ENCODE measurements at places on chromosomes 3 and 15.

DNA sequence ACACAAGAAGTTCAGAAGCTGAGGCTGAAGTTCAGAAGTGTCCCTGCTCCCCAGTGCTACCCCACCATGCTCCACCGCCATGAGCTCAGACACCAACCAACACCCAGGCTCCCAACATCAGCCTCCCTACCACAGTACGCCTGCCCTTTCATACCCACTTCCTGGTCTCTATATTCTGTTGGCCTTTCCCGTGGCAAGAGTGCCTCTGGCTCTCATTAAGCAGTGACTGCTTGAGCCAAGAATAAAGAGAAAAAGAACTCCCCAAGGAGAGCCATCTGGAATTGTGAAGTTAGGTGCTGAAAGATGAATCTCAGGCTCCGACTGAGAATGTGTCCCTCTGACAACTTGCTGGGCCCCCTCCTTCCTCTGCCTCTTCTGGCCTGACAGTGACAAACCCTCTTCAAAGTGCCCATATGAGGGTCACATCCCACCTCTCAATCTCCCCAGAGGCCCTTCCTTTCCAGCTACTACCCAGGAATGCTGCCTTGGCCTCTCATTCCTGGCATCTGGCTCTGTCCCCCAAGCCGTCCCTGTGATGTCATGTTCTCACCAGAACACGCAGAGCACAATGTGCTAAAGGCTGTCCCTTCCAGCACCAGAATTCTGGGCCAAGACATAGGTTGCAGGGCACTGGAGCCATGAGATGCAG lies 306.8 kb downstream of the NTRK3 start:
- peak; percentile 55 for DNase-seq

DNA sequence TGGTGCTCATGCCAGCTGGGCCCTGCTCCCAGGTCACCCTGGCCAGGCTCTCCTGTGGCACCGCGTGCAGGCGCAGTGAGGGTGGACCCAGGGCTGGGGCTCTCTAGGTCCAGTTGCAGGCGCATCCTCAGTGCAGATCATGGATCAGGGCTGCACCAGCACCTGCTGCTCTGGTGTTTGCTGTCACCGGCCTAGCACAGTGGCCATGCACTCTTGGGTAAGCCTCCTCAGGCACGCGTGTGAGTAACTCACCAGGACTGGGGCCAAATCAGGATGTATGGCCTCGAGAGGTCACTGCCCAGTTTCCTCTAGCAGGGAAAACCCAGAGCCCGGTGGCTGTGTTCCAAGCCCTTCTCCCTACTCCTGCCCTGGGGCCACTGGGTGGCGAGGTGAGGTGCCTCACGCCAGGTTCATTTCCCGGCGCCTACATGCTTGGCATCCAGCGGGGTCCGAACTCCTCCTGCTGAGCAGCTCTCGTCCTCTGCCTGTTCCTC lies 45.5 kb upstream of the SLC41A3 start:
- no peak for DNase-seq

DNA sequence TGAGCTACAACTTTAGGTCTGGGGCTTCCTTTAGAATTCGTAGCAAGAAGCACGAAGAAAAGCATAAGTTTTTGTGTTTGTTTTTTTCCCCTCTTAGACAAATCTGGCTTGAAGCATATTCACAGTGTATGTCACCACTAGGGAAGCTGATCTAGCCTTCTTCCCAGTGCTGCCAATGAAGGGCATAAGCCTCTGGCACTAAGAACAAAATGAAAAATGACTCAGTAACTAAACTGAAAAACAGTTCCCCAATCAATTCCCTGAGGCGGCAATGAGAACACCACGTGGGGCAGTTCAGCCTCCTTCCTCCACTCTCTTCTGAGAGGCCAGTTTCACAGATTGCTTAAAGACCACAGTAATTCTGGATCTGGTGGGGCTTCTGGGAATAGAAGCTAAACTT lies 338.1 kb downstream of the GAP43 start:
- no peak for DNase-seq

GRCh38 chr3:14392231-14392630 lies 10.2 kb upstream of the SLC6A6 start:
- no peak for DNase-seq

DNA sequence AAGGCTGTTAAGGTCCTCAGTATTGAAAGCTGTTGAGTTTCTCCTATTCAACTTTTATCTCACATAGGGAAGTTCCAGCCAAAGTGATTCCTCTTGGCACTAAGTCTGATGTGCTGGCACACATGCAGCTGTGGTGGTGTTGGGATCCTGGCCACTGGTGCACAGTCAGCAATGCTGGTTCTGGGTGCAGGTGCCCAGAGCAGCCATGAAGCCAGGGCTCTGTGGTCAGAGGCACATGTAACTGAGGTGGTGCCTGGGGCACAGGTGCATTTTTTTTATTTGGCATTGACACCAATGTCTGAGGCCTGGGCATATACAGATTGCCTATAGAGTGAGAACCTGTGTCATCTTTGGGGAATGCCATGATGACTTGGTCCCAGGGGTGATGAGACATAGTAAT lies 271.4 kb downstream of the POLQ start:
- DNase-seq, result no peak

DNA sequence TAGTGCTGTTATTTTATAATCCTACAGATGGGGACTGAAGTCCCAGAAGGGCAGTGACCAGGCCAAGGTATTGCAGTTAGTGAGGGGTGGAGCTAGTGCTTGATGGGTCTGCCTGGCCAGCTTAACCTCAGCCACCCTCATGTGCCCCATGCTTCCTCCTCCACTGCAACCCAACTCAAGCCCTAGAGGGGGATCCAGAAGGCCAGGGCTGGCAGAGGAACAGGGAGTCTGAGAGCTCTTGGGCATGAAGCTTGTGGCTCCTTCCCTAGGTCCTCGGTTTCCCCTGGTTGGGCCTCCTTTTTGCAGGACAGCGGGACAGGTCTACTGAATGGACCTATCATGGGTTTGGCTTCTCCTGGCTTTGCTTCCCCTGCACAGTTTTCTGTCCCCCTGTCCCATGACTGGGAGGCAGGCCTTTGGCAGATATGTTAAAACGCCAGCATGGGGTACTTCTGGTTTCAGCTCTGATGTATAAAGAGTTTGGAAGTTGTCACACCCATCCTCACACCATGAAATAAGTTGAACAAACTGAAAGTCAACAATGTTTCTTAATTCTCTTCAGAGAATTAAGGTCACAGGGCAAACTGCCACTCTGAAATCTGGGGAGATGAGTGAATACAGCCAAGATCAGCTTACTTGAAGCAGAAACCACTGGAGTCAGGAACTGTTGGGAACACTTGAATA lies 103.3 kb downstream of the SMAD6 start:
- DNase-seq, result no peak

DNA sequence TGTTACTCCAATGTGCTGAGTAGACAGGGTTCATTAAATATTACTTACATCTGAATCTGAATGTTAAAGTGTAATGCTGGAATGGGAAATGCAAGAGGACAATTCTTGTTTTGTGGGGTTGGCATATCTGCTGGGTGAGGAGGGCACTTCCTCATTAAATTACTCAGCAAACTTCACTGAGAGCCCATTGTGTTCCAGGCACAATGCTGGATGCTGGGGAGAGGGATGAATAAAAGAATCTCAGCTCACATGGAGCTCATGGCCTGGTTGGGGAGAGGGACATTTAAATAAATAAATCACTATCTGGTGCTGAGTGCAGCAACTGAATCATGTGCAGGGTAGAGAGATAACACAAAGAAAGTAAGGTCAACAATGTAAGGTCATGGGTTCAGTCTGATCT lies 199.2 kb upstream of the CFAP20DC start:
- DNase-seq, result no peak

GRCh38 chr3:173690542-173691180 lies 293.1 kb downstream of the NLGN1 start:
- DNase-seq, result peak; percentile 9

GRCh38 chr3:188209740-188210139 lies 55.8 kb downstream of the LPP start:
- DNase-seq, result no peak

GRCh38 chr15:39300451-39301153 lies 280.3 kb upstream of the THBS1 start:
- no peak for DNase-seq

- DNase-seq, result no peak
Measured at GRCh38 chr3:44890258-44890657, 15.8 kb downstream of the TGM4 start.

DNA sequence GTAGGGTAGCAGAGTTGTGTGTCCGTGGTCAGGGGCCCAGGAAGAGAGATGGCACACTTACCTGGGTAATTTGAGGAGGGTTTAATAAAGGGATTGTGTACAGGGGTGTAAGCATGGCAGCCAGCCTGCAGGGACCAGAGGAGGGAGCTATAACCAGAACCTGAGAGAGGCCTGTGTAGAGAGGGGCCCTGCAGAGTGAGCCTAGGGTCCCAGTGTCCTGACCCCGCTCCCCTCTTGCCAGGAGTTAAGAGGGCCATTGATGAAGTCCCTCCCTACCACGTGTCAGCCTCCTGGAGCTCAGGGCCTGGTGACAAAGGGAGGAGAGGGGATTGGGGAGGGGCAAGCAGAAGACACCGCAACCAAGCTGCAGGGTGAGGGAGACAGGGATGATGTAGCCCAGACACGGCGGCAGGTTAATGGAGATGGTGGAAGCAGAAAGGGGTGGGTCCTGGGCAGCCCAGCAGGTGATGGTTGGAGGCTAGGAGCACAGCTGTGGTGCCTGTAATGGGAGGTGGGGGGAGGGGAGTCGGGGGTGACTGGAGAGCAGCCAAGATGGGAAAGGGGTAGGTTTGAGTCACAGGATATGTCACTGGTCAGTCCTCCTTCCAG lies 165.4 kb upstream of the TOPAZ1 start:
- DNase-seq, result no peak

- no peak for DNase-seq
Measured at GRCh38 chr3:16668776-16669545, 63.7 kb upstream of the DAZL start.

- DNase-seq, result no peak
Measured at GRCh38 chr3:169501777-169502320, 161.7 kb downstream of the MECOM start.

All from fibroblast of skin of left quadriceps (primary cell).